H1 (cell line): ENCODE measurements at places on chromosomes 7 and 10.
A peak's percentile ranks its signal among the peaks of the same experiment; 100 is the strongest.

DNA sequence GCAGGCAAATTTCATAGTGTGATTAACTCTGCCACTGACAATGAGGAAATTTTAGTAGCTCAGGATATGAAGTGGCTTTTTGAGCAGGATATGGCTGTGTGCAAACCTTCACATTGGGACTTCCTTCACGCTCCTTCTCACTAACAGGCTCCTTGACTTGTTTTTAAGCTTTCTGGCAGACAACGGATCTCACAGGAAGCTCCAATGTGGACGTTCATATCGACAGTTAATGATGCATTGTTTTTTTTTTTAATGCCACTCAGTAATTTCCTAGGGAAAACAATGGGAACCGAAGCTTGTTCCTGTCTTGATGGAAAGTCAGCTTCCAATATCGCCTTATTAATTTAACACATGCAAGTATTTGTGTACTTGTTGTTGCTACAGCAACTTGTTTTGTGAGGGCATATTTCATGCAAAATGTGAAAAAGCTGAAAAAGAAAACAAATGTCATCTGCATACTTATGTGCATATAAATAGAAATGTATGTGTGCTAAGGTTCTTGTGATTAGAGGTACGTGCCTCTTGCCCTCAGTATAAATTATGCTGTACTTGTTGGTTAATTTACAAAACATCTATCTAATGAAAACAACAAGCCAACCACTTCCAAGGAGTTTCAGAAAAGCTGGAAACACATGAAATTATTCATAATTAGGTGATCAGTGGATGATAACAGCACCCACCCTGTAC, 84.7 kb downstream of the NRP1 start:
- no peak for DNase-seq

DNA sequence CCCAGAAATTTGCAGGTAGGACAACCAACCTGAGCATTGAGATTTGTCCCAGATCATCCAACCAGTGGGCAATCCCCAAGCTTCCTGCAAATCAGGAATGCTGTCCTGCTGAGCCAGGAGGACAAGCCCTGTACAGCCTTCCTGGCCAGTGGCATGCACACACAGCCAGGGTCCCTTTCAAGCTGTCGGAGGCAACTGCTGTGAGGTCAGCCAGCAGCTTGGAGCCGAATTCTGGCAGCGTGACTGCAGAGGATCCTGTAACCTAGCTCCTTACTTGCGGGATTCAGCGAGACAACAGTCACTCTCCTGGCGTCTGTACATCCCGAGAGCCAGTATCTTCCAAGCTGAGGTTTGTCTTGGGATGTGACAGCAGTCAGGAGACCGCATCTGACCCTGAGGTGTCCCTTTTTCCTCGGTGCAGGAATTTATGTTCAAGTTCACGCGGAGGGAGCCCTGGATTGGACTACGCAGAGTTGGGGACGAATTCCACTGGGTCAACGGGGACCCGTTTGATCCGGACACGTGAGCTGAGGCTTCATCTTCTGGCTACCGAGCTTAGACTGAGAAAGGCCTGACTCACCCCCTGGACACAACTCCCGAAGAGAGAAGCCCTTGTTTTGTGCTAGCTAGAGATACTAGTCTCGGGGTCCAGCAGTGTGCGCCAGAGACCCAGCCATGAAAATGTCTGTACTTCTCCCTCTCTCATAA, 18.3 kb downstream of the CLEC2L start:
- no peak for DNase-seq

DNA sequence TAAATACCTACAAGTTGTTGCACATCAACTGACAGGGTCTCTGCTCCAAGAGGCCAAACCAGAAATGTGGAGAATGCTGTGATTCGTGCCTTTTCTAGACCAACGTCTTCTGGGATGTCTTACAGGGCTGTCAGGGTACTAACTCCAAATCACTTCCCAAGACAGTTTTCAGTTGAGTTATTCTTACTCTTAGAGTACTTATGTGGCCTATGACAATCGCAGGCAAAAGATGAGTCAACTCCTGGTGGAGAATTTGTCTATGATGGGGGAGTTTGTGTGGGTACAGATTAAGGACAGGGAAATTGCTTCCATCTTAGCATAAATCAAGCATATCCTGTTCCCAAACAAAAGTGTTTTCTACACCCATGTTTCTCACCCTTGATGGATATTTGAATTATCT, 734.8 kb downstream of the TNS3 start:
- no peak for DNase-seq

GRCh38 chr10:106136175-106136574, 1028.3 kb downstream of the SORCS1 start:
- DNase-seq: no peak

GRCh38 chr10:86840498-86840897, 84.1 kb downstream of the BMPR1A start:
- DNase-seq: no peak

DNA sequence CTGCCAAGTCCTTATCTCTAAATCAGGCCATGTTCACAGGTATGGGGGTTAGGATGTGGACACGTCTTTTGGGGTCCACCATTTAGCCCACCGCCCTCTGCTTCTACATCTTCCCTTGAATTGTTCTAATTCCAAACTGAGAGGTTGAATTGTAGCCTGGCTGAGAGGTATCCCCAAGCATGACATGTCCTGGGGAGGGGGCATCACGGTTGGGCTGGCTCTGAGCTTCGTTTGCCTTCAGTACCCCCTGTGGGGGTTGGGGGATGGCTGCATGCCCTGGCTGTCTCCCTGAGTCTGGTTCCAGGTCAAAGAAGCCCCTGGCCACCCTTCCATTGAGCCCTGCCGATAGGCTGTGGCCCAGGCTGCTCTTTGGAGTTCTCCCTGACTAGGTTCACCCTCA, 204.6 kb downstream of the GLRX3 start:
- DNase-seq: no peak

DNA sequence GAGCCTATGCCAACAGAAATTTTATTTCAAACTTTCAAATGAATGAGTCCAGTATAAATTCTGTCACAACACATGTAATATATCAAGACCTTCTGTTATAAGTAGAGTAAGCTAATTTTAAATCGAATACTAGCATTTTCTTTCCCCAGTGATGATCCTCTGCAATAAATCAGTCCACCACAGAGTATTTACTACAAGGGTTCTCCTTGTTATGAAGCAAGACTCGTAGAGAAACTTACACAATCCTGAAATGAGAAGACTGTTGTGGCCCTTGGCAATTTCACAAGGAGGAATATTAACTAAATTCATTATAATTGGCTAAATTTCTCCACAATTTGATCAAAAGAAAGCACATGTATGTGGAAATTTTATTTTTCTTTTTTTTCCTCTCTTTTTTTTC, 312.4 kb upstream of the DGKB start:
- no peak for DNase-seq

DNA sequence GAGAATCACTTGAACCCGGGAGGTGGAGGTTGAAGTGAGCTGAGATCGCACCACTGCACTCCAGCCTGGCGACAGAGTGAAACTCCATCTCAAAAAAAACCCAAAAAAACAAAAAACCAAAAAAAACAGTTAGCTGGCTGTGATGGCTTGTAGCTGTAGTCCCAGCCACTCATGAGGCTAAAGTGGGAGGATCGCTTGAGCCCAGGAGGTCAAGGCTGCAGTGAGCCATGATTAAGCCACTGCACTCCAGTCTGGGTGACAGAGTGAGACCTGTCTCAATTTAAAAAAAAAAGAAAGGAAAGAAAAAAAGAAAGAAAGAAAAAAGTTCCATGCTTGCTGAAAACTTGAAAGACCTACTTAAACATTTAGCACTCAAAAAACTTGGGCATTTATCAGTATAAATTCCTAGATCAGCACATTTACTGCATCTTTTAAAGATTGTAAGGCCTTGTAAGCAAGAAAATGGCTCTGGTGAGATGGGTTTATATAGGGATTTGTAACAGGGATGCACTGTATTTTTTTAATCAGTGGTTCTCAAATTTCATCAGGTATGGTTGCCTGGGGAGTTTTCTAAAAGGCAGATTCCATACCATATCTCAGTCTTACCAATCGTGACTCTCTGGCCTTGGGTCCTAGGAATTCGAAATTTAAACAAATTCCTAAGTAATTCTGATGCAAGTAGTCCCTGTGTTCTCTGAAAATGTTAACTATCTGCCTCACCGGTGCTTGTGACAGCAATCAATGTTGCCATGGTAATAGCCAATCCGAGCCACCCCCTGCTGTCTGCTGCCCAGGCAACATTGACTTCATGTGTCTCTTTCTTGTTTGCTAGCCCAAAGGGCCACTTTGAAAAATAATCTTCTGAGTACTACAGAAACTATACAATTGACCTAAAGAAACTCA, 11.5 kb upstream of the NT5C2 start:
- peak; percentile 80 for DNase-seq

GRCh38 chr10:108562105-108562504, 1361.2 kb downstream of the XPNPEP1 start:
- DNase-seq: no peak

GRCh38 chr10:117663750-117664149, 121.2 kb downstream of the EMX2 start:
- DNase-seq: no peak

DNA sequence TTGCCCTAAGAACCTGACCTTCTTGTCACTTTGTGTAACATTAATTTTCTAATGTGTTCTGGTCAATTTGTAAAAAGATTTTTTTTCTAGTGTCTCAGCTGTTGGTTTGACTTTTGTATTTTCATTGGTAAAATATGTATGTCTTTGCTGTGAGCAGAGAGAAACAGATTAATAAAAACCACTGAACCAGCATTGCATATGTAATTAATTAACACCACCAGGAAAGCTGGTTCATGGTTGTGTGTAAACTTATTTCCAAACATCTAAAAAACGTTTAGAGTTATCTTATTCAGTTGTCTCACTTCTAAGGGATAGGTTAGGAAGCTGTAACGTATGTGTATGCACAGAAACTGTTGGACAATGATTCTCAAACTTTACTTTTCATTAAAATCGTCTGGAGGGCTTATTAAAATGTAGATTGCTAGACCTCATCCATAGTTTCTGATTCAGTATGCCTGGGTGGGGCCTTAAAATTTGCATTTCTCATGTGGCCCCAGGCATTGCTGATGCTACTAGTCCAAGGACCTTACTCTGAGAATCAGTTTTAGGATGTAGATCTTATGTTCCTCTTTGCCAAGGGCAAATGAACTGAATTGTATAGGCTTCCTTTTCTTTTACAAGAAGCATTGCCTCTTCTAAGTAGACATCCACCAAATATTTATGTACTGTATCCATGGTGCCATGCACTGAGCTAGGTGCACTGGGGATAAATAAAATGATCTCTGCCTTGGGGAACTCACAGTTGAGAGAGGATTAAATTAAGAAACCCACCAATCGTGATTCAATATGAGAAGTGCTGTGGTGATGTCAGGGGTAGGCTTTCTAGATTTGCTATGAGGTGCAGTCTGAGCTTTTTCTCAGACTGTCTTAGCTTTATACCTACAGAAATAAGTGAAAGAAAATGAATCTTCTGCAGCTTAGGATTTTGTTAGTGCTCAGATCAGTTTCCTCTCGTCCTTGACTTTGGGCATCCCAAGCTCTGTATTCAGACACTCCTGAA, 98.7 kb downstream of the AUTS2 start:
- no peak for DNase-seq

DNA sequence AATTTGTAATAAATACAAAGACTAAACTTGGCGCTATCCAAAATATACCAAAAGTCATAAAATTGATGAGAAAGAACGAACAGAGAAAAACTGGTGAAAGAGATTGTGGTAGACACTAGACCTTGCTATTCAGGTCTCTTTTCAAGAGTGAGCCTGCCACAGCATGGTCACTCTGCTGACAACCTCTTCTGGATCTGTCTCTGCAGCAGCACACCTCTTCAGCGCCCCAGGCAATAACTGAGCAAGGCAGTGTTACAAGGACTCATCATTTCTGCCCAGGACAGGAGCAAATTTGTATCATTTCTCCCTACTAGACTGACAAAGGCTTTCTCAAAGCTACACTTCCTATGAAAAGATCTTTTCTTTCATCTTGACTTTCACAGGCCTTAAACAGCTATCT, 976.0 kb downstream of the DNAJB9 start:
- no peak for DNase-seq

- DNase-seq: no peak
Measured at GRCh38 chr10:33965795-33966581, 631.5 kb upstream of the NRP1 start.

GRCh38 chr7:32108651-32109050, 38.4 kb upstream of the PDE1C start:
- no peak for DNase-seq

GRCh38 chr10:101135141-101136006, 4.3 kb downstream of the TLX1 start:
- no peak for DNase-seq

DNA sequence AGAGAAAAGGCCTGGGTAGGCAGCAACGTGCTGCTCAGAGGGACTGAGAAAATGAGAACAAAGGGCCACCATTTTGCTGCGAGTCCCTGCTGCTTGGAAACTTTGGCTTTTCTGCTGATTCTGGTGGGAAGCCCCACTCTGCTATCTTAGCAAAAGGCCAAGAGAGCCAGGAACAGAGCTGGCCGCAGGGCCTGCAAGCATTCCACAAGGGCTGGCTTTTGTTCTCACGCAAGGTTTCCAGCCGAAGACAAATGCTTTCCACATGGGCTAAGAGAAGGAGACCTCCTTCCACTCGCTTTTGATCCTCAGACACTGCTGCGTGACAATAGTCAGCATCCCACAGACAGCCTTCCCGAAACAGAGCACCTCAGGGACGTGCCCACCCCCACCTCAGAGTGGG, 163.1 kb downstream of the ARHGAP12 start:
- DNase-seq: no peak

DNA sequence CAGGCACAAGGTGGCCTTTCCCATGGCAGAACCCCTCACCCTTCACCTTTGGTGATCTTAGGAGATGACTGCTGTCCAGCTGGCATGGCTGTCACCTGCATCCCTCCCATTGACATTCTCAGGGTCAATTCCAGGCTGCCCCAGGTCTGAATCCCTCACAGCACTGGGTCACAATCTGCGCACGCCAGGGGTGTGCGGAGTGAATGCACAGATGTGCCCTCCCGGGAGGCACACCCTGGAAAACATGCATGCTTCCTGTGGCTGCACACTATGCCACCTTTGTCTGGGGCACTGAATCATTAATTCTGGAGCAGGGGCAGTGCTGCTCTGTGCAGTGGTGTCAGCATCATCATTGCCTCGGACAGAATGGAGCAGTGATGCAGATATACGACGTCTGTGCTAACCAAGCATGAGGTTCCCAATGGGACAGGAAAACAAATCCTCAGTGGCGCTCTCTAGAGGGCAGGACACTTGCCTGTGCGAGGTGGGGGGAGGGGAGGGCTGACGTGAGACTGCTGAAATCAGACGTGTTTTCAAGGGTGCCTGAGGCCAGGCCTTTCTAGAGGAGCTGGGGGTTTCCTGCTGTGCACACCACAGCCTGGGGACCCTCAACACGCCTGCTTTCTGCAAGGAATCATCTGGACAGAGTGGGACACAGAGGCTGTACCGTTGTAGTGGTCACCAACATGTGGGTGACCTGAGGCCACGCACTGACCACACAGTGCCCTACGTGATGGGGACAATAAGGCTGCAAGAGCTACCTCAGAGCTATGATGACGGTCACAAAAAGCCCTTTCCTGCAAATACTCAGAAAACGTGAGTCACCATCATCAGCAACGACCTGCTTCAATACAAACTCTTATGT, 77.9 kb downstream of the HIPK2 start:
- no peak for DNase-seq

GRCh38 chr7:150668472-150668911, 17.0 kb upstream of the GIMAP2 start:
- DNase-seq: no peak

GRCh38 chr10:28089467-28089866, 90.6 kb upstream of the ODAD2 start:
- DNase-seq: no peak
